ENCODE measurements at places on chromosomes 11 and 22.

DNA sequence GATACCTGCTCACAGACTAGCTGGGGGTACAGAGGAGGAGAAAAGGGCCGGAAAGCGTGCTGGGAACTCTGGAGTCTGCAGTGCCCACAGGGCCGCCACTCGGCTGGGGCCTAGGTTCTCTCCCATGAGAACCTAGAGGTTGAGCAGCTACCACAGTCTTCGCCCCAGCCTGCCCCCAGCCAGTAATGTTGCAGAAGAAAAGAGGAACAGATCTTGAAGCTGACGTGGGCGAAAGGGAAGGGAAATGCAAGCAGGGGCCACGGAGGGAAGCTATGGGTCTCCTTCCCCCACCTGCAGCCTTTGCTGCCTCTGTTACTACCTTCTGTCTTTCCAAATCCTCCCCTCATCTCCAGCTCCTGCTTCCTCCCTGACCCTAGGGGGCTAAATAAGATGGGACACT is 28.8 kb upstream of the P2RY2 start:
- DNase-seq, result no peak

GRCh38 chr11:43908683-43909082 is 28.1 kb downstream of the ALKBH3 start:
- no peak for DNase-seq

DNA sequence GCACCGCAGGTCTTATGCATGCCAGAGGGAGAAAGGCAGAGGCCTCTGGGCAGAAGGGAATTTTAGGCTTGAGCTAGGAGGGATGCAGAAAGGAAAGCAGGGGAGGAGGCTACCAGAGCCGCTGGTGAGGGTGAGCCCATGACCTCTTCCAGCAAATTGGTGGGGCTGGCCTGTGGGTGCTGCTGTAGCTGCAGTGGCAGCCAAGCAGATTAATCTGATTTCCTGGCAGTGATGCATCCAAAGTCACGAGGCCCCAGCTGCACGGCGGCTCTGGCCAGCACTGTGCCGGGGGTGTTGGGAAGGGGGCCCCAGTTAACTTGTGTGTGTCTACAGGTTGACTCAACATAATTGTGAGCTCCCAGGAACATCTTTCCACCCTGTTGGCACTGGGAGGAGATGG is 41.4 kb upstream of the B3GAT1 start:
- DNase-seq, result no peak

- DNase-seq, result no peak
Observed at GRCh38 chr22:27377501-27378295, 423.9 kb downstream of the MN1 start.

GRCh38 chr11:75603791-75604736 is 42.0 kb downstream of the SERPINH1 start:
- peak; percentile 95 for DNase-seq

DNA sequence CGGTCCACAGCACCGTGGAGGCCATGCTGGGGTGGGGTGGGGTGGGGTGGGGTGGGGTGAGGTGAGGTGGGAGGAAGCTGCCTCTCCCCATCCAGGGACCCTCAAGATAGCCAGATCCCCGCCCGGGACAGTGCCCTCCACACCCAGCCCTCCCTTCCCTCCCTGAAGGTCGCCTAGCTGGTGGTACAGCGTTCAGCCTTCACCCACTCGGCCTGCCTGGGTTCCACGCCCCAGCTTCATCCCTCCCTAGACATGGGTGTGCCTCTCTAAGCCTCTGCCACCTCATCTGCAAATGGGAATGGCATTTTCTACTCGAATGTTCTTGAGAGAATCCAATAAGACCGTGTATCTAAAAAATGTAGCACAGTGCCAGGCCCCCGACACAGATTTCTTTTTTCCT is 17.8 kb downstream of the KCTD17 start:
- no peak for DNase-seq

Data from fibroblast of skin of right quadriceps (primary cell).